ENCODE measurements at places on chromosomes 6 and 20.

DNA sequence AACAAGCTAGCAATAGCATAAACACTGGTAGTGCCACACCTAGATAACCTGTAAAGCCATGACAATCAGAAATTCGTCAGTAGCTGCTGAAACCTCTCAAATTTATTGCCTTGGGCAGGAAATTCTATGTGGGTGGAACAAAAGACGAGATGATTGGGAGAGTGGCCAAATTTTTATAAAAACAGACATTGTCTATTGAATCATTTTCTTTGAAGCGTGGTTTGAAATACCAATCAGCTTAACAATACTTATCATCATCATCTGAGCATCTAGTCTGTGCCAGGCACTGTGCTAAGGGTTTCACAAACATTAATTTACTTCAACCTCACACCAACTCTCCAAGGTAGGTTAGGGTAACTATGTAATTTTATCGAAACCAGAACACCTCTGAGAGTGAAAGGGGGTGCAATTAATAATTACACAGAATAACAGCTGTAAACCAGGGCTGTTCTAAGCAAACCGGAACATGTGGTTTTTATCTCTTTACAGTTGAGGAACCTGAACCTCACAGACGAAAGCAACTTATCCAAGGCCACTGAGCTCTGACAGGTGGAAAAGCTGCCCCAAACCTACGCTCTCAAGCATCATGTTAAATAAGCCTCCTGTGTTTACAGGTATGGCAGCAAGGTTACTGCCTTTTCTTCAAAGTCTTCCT lies 43.4 kb downstream of the NHSL1 start:
- no peak for DNase-seq

- no peak for DNase-seq
These were observed 154.0 kb downstream of the KIF16B start for GRCh38 chr20:16419138-16419715.

DNA sequence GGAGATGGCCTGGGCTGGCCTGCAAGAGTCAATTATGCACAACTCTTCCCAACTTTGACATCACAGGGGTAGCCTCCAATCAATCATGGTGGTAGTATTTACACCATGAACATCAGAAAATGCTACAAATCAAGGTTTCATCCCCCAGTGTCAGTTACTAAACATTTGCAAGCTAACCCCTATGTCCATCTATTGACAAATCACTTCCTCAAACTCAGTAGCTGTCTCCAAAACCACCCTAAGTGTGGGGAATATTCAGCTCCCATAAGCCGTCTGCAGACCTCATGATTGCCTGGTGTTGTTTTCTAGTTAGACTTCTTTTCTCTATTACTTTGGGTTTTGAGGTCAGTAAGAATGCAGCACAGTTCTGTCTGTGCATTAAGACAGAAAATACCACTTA lies 200.8 kb upstream of the RIN2 start:
- DNase-seq, result no peak

GRCh38 chr6:122997541-122998150 lies 1.6 kb downstream of the CLVS2 start:
- no peak for DNase-seq

DNA sequence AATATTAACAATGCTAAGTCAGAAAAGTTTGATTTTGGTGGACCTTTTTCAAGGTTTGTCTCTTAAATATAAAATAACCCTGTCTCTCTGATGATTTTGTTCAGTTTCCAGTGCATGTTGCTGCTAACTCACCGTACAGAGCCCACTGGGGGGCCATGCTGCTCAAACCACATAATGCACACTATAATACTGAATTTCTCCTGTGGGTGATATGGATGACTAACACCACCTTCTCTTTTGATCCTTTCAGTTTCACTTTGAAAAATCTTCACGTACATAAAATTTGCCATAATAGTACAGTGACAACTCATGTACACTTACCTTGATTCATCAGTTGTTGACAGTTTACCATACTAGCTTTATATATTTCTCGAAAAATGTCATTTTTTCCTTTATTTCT lies 506.6 kb upstream of the MAN1A1 start:
- peak; percentile 2 for DNase-seq

DNA sequence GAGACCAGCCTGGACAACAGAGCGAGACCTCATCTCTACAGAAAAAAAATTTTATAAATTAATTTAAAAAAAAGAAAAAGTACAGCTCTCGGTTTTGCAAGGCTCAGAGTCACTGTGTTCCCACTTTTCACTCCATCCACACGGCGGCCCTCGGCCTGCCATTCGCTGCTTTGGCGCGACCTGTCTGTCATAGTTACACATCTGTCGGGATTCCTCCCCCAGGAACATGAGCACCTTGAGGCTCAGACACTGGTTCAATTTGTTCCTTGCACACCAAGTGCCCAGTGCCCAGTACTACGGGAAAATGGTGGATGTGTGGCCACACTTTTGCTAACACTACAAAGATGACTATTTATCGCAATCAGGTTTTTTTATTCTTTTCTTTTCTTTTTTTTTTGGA lies 8.4 kb downstream of the CTSZ start:
- DNase-seq, result no peak

GRCh38 chr20:58938541-58938940 lies 42.5 kb upstream of the NELFCD start:
- DNase-seq, result no peak

- no peak for DNase-seq
These were observed 65.0 kb downstream of the MRPL14 start for GRCh38 chr6:44062105-44062770.

DNA sequence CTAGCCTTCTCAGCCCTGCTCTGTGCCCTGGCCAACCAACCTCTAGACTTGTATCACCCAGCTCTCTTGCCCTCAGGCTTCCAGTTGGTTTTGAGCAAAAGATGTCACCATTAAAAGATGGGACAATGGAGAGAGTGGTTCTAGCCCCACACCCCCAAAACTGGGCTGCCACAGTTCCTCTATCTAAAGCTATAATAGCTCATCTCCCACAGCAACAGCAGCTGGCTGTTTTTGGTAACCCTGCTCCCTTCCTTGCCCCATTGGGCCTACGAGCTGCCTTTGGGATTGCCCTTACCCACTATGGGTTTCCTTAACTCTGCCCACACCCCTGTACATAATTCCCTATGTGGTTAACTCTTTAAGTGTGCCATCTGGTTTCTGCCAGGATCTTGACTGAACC lies 7.6 kb upstream of the SRSF3 start:
- no peak for DNase-seq

- DNase-seq, result no peak
These were observed 190.8 kb downstream of the TBC1D32 start for GRCh38 chr6:121143476-121143875.

DNA sequence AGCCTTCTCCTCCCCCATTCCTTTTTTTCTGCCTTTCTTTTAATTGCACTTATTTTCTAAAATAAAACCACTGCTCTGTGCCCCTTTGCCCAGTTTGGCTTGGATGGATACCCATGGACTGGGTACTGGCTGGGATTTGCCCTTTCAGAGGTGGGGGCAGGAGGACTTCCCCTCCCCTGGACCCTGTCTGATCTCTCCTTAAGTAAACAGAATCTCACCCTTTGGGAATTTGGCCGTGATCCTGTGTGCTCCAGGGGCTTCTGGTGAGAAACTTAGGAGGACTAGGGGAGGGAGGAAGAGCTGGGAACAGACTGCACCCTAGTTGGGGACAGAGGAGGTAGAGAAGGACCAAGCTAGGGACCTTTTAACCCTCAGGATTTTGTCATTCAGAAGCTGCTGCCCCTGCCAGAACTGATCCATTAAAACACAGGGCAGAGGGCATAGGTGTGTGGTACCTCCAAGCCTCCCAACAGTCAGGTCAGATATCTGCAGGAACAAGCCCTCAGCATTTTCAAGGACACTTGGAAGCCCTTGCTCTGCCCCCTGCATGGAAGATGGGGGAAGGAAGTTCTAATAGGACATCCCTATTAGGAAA lies 7.3 kb downstream of the FOXP4 start:
- no peak for DNase-seq

DNA sequence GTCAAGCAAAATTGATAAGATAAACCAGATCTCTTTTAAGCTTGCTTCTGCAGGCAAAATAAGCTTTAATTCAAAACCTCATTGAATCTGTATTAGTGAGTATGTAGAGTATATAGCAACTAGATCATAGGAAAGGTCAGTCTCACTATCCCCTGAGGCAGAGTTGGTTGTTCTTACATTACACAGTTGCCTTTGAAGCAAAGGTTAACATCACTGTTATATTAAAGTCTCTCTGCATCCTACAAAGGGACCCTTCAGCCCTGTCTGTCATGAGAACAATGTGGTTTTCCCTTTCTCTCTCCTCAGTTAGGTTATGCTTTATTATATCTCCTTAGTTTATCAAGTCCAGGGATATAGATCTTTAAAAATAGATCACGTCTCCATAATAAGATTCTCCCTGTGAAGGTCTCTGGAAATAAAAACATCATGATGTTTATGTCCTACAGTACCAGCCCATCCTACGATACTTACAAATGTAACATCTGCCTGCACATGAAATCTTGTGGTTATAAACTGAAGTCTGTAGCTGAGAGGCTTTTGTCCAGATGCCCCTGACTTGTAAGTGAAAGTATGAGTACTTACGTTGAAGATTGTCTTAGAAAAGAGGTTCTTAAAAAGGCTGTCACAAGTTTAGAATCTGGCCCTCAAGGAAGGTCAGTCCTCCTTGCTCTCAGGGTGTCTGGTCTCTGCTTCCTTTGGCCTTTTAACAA lies 103.6 kb downstream of the VIP start:
- no peak for DNase-seq

GRCh38 chr6:129673748-129674147 lies 36.2 kb downstream of the ARHGAP18 start:
- DNase-seq, result no peak

DNA sequence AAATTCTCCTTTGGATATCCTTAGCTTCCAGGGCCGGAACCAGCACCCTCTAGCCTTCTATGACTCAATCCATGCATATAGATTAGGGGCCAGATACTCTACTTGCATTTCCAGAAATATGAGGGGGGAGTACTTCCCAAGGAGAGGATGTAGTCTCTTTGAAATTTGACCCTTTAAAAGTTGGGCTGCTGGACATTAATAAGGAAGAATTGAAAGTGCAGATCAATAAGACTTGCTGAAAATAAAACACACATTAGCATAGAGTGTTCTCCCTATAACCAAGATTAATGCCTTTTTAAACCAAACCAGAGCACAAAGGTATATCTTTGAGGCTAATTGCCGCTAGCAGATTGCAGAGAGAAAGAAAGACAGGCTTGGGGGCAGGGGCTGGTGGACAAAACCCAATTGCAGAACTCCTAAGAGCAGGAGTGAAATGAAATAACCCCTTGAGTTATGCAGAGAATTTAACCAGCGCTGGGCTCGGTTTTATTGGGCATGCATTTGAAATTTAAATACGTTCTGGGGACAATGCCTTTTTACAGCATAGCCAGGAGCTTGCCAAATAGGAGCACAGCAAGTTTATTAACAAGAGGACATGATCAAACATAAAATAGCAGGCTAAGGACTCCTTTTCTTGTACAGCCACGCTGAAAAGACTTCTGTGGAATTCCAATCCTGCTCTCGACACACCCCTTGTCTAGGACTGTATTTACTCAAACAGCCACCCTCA lies 108.2 kb upstream of the SALL4 start:
- no peak for DNase-seq

Data from stimulated activated CD4-positive, alpha-beta T cell treated with anti-CD3 and anti-CD28 coated beads, TNF-alpha, amount 100 ng/mL, for 4 hours (primary cell).